Thoracic aorta (tissue), 2 donors: ENCODE measurements at places on chromosomes 16 and 17. TPM values are rescaled to one million over a fixed set of nuclear protein-coding genes. Genes with fewer than 3 reads are reported as not detected.

PRR29 gene
- not detected for total RNA-seq

MT1A gene
- total RNA-seq, result 6.5 TPM

KRT16 gene
- total RNA-seq, result 16.8 TPM

GOSR1 gene
- 54.9 TPM for total RNA-seq

SPAG9 gene
- total RNA-seq, result 105 TPM
